ENCODE measurements at places on chromosomes 7 and 10.
A peak's percentile ranks its signal among the peaks of the same experiment; 100 is the strongest.

- DNase-seq = peak; percentile 71
Measured at GRCh38 chr7:825386-825785, 6.9 kb upstream of the SUN1 start.

GRCh38 chr10:6542999-6543430 is 37.1 kb downstream of the PRKCQ start:
- DNase-seq = no peak

GRCh38 chr10:117130346-117130745 is 7.7 kb downstream of the VAX1 start:
- no peak for DNase-seq

GRCh38 chr7:85423209-85423895 is 236.5 kb upstream of the SEMA3D start:
- DNase-seq = no peak

DNA sequence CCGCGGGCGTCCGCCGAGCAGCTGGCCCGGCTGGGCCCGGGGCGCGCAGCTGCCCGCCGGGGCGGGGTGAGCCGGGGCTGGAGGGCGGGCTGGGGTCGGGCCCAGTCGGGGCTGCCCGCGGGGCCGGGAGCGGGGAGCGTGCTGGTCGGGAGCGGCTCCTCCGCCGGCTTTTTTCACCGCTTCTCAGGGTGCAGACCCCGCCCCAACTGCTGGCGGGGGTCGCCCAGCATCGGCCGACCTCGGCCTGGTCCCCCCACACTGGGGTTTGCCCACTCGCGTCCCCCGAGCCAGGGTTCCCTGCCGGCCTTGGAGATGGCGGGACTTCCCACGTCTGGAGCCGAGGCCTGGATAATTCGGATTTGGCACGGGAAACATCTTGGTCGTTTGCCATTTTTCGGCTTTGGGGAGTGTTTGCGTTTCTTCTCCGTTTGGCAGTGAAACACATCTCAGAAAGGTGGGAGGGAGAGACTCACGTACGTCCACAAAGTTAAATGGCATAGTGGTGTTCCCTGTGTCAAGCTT is 432 bp downstream of the TMEM248 start:
- DNase-seq = peak; percentile 51
